Left hindlimb (tissue), 1 donor: ENCODE measurements at places on chromosomes 5 and 9.

DNA sequence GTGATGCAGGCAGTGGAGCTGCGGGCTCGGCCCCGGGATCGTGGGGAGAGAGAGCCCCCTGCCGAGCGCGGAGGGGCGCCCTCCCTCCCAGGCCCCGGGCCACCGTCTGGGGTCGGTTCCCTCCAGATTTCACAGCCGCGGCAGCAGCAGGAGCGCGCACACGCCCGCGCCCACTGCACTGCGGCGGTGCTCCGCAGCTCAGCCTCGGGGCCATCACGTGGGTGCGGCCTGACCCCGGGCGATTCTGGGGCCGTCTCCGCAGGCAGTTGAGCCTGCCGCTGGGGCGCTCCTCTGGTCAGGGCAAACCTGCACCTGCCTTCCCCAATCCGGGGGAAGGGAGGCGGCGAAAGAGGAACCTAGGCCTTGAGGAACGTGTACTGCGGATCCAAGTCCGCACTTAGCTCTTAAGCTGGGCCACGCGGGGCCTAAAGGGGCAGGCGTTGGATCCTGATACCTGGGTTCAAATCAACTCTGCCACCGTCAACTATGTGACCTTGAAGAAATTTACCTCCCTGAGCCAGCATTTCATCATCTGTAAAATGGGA is 9.4 kb upstream of the DELE1 start:
- DNase-seq: peak; percentile 45

DNA sequence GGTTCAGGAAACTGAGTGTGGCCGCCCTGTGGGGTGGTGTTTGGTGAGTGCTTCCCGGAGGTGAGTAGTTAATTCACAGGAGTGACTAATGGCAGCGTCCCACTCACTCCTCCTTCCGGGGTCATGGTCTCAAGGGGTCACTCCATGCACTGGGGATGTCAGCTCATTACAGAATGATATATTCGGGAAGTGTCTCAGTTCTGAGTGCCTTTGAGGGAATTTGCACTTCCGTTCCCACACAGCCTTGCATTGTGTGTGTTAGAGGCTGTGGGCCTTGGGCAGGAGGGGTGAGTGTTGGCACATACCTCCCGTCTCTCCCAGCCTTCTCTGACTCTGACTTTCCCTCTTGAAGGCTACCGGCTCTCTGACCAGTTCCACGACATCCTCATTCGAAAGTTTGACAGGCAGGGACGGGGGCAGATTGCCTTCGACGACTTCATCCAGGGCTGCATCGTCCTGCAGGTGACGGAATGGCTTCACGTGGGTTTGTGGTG is 10.5 kb upstream of the AHRR start:
- DNase-seq: no peak

DNA sequence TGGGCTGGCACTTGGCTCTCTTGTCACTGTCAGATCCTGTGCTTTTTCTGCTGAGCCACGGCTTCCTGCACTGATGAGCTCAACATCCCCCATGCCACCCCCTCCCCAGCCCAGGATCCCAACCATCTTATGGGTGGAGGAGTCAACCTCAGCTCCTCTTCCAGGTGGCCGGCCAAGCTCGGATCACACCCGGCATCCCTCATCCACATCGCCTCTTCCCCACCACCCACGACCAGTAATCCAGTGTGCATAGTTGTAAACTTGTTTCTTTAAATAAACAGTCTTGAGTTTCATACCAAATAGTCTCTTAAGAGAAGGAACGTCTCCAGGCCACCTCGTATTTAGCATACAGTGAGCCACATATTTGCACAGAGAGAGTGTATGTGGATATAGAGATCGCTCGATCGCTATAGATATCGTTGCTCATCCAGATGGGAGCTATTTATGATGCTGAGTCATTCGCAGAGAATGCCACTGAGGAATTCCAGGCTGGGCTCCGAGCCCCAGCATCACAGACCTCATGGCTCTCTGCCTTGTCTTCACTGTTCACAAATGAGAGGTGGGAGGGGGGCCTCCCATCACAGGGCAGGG is 61.8 kb upstream of the CPLX2 start:
- peak; percentile 43 for DNase-seq

- DNase-seq: no peak
These were observed 191.4 kb downstream of the FRMD3 start for GRCh38 chr9:83346655-83347420.

- DNase-seq: peak; percentile 17
These were observed 49.1 kb downstream of the IPPK start for GRCh38 chr9:92620845-92621244.

- DNase-seq: no peak
These were observed 320.3 kb downstream of the DMAC1 start for GRCh38 chr9:7479300-7479699.
